IPS DF 6.9 (cell line): ENCODE measurements at places on chromosomes 1 and 21.

DNA sequence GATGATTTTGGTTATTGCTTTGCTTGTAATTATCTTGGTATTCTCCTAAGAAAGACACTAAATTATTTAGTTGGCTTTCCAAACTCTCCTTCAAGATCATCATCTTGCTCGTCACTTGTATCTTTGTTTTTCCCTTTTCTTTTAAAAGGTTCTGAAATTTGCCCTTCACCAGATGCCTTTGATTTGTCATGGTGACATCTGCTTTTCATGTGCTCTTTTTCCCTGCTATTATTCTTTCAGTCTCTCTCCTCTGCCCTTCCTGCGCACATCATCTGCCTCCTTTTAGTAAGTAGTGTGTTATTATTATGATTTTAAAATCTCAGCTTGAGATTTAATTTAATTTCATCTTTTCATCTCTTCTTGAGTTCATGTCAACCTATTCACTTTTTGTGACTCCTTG lies 92.1 kb downstream of the BACH1 start:
- DNase-seq, result no peak

- DNase-seq, result no peak
These were observed 121.1 kb downstream of the EVI5 start for GRCh38 chr1:92663775-92664174.

DNA sequence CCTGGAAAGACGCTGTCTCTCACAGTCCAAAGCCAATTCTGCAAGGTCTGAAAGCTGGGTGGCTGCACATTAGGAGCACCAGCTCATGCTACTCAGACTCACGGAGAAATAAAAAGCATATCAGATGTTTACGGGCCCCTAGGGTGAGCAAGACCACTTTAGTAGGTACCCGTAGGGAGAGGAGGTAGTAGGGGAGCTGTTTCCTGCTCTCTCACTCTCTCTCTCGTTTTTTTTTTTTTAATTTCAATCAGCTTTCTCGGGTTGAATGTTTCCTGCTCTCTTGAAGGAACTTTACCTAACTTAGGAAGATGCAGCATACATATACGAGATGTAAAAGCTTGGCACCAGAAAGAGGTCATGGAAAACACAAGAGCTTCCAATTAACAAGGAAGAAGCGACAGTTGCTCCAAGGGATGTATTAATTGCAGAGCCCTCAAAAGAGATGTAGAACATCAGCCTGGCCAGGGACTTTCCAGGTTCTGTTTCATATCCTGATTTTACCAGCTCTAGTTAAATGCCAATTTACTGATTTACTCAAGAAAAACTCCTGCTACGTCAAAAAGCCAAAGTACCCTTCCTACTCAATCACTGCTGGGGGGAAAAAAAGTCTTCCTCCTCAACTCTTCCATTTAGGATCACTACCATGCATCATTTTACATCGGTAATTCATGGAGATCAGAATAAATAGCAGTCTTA lies 3.1 kb downstream of the LORICRIN start:
- DNase-seq, result no peak

DNA sequence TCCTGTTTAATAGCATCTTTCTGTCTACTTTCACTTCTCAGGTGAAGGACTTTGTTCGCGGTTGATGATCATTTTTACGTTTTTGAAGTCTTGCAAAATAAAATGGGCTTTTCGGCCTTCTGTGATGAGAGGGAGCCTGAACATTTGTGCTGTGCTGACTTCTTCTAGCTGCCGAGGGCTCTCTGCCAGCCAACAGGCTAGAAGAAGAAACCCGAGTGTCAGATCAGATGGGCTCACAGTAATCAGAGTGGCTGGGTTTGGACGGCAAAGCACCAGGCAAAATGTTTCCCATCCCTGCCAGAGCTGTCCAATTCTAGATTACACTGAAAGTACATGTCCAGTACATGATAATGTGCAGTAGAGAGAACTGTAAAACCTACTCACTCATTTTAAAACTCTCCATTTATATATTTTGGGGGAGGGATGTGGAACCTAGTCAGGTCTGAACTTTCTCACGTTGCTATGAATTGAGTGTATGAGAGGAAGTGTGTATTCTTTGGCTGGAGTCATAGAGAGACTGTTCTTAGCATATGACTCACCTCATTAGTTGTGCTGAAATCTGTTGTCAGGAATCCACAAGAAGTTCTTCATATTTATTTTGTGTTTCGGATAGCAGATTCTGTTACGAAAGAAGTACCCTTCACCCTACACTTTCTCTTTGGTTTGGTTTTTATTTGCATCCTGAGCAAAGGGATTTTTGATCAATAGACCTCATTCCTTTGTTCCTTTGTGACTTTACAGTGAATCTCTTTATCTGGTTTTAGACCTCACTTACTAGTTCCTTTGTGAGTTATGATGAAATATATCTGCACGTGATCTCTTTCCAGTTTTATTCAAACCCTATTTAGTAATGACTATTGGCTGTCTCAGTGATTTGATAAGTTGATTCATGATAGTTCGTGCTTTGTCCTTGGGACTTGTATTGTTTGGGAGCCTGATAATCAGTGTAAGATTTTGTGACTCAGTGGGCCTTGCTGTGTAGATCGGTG lies 4.8 kb downstream of the ATP1A1 start:
- DNase-seq, result no peak

DNA sequence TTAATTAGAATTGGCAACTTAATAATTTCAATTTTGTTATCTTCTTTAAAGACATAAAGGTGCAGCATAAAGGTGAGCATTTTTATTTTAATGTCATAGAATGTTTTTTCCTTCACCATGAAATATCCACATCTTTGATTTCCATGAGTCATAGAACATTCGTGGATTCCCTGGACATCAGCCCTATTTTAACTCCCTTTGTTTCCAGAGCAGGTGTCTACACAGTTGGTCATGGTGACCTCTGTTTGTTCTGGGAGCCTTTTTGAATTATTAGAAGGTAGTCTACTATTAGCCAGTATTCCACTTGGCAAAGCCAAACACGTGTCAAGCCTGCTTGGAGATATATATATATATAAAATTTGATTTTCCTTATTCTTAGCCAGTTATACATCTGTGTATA lies 572.9 kb downstream of the LTN1 start:
- DNase-seq, result no peak

DNA sequence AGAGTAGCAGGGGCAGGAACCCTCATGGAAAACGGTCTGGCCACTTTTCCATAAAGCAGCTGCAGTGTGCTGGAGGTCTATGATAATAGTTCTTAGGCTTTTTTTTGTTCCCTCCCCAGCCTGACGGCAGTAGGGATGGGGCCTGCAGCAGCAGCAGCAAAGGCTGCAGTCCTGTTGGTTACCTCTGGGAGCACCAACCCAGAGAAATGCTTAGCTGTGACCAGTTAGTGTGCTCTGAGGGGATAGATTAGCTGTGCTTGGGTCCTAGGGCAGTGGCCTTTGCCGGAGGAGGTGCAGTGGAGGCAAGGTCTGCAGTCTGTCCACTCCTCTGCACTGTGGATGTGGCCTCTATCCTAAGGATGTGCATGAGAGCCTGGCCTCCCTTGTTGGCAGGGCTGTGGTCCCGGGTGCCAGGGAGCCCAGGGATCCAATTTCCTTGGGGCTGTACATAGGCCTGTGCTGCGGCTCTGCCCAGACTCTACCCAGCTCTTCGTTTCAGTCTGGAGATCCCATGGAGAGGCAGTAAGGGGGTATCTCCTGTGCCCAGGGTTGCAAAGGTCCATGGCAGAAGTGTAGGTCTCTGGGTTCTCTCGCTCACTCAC lies 322.7 kb downstream of the PTBP2 start:
- no peak for DNase-seq

DNA sequence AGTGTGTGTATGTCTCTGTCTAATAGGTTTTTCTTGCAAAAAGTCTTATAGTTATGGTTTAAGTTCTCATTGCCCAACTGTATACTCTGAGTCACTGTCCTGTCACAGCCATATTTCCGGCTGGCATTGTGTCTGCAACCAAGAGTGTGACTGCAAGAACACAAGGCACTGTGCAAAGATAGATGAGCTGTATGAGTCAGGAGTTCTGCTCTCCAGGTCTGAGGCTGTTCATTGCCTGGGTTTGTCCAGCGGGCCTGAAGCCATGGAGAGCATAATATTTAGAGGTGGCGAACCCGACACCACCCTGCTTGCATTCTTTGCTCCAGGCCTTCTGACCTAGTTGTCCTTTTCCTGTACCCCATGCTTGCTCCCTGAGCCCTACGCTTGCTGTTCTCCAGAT lies 50.9 kb upstream of the CNIH3 start:
- DNase-seq, result no peak

DNA sequence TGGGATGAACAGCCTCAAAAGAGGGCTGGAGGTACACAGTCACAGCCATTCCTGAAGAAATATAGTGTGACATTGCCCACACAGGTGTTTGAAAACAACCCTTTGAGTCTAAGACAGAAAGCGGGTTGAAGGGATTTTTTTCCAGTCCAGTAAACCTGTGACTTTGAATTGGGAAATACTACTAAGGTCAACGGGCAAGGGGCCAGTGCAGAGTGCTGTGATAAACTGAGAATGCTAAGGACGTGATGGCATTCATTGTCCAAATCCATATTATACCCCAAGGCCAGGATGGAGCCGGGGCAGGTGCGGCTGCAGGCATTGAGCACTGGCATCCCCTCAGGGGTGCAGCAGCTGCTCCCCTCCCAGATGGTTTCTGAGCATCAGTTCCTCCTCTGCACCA lies 36.6 kb downstream of the KIAA0040 start:
- no peak for DNase-seq

DNA sequence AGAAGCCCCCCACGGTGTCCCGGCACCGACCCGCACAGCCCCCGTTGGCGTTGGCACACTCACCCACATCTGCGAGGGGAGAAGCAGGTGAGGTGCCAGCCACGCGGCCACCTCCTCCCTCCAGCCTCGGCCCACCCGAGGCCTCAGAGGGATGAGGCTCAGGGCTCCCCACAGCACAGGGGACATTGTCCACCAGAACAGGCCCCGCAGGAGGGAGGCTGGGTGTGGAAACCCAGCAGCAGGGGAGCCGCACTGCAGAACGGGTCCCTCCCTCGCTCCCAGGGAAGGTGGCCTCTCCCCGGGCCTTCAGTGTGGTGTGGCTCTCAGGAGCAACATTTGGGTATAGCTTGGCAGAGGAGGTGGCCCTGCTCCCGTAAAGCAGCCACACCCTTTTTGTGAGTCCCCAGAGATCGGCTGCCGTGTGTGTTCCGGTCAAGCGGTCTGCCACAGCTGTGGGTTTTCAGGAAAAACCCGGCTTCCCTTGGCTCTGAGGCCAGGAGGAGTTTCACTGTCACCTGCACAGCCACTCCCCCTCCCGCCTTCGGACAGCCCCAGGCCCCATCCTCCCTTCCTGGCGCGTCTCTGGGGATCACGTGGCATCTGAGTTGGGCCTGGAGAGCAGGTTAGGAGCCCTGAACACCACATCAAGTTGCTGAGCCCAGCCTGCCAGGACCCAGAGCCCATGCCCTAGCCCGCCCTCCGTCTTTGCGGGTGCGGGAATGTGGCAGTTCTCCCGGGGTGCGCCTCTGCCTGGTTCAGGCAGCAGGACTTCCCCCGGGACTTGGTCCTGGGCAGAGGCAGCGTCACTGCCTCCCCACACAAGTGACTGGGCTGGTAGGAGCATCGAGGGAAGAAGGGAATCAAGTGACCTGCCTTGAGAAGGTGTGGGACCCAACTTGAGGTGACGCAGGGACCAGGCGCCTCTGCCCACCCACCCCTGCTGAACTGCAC lies 64.0 kb downstream of the MEGF6 start:
- DNase-seq, result no peak

DNA sequence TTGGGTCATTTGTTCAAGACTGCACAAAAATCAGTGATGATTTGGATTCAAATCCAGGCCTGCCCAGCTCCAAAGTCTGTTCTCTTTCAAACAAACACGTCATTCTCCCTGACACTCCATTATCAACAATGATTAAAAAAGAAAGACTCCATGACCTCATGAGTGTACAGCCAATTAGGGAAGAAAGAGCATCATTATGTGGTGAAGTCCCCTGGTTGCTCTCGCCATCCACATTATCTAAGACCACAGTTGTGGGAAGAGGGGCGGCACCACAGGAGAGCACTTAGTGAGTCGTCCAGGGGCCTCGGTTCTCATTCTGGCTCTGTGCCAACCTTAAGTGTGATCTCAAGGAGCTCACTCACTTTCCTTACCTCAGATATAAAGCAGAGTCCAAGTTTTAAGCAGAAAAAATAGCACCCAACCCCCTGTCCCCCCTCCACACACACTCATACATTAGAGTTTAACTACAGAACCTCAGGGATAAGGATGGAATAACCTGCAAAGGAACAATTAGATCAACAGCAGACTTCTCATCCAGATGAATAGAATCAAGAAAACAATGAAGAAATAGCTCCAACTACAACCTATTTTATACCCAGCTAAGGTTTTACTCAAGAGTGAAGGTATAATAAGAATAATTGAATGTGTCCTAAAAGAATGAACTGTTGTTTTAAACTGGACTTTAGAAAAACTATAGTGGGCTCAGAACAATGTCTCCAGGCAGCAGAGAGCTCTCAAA lies 47.8 kb downstream of the COL6A1 start:
- no peak for DNase-seq

DNA sequence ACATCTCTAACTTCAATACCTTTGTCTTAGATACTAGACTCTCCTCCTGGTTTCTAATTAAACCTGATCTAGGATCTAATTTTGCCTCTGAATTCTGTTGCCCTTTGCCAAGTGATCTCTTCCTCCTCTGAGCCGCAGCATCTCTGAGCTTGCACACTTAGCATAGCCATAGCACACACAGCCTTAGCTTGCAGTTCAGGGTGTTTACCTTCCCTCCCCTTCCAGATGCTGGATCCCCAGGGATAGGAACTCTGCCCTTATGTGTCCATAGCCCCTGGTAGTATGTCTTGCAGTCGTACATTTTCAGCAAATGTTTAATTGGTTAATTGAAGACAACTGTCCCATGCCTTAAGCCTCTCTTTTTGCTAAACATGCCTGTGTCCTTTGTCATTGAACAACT lies 30.3 kb downstream of the SELL start:
- no peak for DNase-seq

- DNase-seq, result no peak
These were observed 15.6 kb downstream of the RHOU start for GRCh38 chr1:228750915-228751314.

GRCh38 chr1:182181167-182181572 lies 119.7 kb upstream of the ZNF648 start:
- DNase-seq, result no peak

- no peak for DNase-seq
These were observed 26.8 kb upstream of the BEND5 start for GRCh38 chr1:48803474-48803873.

- DNase-seq, result no peak
These were observed 39.0 kb upstream of the DIPK1A start for GRCh38 chr1:93000291-93000690.

GRCh38 chr1:12626888-12627287 lies 8.9 kb upstream of the DHRS3 start:
- no peak for DNase-seq

- DNase-seq, result no peak
These were observed 24.1 kb upstream of the TMEM222 start for GRCh38 chr1:27297903-27298302.

GRCh38 chr1:73042403-73042802 lies 760.1 kb upstream of the NEGR1 start:
- no peak for DNase-seq

- DNase-seq, result no peak
These were observed 107.6 kb downstream of the PLXNA2 start for GRCh38 chr1:208136459-208137182.

GRCh38 chr1:175900171-175900570 lies 156.8 kb upstream of the TNR start:
- no peak for DNase-seq

- DNase-seq, result no peak
These were observed 188.3 kb upstream of the GREM2 start for GRCh38 chr1:240800291-240800690.
